Pons (tissue), 1 donor: ENCODE measurements at places on chromosomes 16 and 17.

DNA sequence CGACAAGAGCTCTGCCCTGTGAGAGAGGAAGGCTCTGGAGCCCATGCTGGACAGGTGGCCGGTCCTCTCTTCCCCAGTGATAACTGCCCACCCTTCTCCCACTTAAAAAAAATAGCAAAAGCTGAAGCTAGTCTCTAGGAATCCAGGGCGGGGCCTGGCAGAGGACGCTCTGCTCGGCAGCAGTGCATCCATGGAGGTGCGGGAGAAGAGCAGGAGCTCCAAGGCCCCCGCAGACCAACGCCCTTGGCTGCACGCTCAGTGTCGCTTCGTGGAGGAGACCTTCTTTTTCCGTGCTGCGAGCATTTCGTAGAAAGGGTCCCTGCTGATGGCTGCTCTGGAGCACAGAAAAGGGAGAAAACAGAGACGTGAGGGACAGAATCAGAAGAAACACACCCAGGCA, 98.6 kb upstream of the DNAH17 start:
- DNase-seq, result no peak

GRCh38 chr16:71498031-71498430, 8.9 kb upstream of the ZNF19 start:
- no peak for DNase-seq

GRCh38 chr16:16973707-16974591, 496.8 kb downstream of the XYLT1 start:
- DNase-seq, result no peak

- no peak for DNase-seq
These were observed 43.4 kb downstream of the TAOK1 start for GRCh38 chr17:29433541-29433940.

GRCh38 chr17:69358688-69359596, 32.0 kb upstream of the ABCA5 start:
- no peak for DNase-seq

- no peak for DNase-seq
These were observed 7.8 kb upstream of the CD79B start for GRCh38 chr17:63939884-63940283.

DNA sequence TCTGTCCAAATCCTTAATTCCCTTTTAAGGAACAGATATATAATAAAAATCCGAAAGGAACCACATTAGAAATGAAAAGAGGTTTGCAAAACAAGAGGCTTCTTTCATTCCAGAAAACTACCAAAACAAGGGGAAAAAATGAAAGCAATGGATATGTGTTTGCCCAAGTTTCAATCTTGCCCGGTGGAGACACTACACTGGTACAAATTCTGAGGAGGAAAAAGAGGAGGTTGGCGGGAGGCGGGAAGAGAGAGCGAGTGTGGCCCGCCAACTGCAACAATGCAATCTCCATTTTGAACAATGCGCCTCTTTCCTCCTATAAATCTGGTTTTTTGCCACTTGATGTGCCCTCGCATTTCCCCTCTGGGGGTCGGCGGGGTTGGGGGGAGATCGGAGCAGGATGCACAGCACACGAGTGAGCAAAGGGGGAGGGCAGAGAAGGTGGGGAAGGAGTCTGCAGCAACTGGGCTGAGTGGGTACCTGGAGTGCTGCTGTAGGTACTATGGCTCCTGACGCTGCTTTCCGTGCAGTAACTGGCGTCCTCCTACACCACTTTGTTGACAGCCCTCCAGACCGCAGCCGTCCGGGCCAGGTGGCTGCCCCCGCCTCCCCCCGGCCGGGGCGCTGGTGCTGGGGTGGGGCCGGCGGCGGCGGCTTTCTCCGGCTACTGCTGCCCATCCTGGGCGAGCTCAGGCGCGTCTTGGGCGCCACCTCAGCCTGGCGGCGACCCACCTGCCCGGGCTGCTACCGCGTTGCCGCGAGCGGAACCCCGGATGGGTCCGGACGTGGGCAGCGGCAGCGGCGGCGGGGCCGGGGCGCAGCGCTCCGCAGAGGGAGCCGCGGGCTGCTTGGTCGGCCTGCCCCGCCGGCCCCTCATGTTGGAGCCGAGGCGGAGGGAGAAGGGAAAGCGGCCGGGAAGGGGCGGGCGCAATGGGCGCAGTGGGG, 93.8 kb upstream of the PLEKHM1 start:
- peak; percentile 73 for DNase-seq

DNA sequence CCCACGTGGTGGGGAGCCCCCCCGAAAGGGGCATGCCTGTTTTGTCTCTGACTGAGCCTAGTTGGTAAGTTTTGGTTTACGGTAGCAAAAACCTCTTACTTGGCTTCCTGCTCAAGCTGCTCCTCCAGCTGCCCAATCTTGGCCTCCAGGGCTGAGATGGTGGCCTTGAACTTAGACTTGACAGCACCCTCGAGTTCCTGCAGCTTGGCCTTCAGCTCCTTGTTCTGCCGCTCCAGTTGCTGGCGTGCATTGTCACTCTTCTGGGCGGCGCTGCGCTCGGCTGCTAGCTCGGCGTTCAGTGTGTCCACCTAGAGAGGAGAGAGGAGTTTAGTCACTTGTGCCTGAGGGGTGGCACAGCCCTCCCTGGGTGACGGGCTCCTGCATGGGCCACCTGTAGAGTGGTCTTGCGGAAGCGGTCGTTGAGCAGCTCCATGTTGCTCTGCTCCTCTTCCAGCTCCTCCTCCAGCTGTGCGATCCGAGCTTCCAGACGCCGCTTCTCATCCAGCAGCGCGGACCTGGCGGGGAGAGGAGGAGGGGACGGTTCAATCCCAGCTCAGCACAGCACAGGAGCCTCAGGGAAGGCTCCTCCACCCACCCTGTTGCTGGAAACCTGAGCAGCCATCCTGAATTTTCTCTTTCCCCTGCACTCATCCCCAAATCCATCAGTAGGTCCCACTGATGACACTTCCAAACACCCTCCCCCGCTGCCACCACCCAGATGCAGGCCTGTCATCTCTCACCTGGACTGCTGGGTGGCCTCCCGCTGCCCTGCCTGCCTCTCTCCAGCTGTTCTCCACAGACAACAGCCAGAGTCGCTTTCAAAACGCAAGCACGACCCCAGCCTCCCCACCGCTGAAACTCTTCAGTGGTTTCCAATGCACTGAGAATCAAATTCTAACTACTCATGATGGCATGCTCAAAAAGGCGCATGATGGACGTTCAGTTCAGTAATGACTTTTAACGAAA, 44.6 kb downstream of the NDEL1 start:
- DNase-seq, result no peak

DNA sequence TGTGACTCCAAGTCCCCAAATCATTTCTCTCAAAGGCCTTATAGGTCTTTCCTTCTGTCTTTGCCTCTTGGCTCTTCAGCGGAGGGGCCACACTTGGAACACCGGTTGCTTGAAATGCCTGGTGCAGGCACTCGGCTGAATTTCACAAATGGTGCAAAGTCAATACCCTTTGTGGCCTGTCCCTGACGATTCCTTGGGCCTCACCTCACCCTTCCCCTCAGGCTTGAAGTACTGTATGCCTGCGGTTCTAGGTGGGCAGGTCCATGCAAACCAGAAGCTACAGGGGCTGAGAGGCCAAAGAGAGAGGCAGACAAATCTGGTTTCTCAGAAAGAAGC, 4.1 kb upstream of the B9D1 start:
- no peak for DNase-seq

- DNase-seq, result no peak
These were observed 372.3 kb upstream of the SALL1 start for GRCh38 chr16:51523400-51523799.

DNA sequence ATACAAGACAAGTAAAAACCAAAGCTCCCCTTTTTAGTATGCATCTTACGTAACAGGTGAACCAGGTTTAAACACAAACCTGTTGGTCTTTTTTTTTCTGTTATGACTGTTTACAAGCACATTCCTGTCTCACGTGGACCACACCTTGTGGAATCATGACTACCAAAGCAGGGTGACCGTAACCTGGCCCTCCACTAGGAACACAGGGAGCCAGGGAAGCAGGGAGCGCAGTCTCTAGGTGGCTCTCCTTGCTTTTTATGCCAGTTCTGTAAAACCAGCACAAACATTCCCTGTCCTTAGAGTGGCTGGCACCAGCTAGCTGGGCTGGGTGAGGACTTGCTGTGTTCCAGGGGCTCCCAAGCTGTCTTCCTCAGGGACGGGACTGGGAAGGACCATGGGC, 44.1 kb downstream of the DDX19A start:
- no peak for DNase-seq

DNA sequence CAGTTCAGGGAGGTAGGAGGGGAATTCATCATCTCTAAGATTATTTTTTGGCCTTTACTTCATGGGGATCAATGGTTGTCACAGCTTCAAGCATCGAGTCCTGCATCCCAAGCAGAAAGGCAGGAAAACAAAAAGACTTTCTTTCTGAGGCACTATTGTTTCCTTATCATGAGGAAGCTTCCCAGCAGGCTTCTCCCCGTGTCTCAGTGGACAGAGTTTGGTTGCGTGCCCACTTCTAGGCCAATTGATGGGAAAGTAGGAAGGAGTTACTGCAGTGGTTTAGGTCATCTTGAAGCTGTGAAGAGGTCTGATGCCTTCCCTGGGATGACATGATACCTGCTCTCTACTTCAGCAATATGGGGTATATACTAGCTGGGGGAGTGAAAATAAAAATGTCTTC, 175.3 kb upstream of the CDH13 start:
- peak; percentile 73 for DNase-seq

GRCh38 chr16:54148974-54149373, 137.6 kb downstream of the IRX3 start:
- DNase-seq, result no peak

DNA sequence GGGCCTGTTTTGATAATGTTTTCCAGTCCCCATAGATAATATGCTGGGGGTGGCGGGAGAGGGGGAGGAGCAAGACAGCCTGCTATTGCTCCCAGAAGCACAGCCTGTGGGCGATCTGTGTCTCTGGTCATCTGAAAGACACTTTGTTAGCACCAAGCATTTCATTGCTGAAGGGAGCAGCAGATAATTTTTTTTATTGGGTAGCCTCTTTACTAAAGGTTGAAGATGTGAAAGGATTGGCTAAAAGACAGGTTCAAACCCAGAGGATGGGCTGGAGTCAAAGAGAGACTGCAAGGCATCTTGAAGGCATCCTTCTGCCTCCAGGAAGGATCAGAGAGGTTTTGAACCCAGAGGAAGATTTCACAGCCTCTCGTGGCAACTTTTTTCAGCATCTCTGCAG, 60.6 kb downstream of the C17orf67 start:
- DNase-seq, result no peak

DNA sequence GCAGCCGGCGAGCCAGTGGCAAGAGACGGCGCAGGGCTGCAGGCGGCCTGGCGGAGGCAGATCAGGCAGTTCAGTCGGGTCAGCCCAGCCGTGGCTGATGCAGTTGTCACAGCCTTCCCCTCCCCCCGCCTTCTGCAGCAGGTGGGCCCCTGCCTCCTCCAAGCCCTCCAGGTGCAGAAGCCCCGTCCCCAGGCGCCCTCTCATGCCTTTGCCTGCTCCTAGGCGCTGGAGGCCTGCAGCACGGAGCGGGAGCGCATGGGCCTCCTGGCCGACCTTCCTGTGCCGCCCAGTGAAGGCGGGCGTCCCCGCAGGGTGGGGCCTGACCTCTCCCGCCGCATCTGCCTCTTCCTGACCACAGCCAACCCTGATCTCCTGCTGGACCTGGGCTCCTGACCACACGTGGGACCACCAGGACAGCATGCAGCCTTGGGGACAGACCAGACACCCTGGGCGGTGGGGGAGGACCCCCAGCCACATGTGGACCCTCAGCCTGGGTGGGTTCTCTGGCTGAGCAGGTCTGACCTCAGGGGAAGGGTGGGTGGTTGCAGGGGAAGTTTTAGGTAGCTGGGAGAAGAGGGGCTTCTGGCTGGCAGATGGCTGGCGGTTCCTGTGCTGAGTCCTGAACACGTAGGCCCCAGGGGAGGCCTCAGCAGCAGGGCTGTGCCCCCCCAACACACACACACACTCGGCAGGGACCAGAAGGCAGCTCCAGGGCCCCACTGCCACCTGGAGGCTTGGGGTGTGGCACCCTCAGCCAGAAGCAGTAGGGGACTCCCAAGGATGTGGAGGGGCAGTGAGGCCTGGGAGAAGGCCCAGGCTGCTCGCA, 3.1 kb upstream of the MRPS34 start:
- DNase-seq, result no peak

DNA sequence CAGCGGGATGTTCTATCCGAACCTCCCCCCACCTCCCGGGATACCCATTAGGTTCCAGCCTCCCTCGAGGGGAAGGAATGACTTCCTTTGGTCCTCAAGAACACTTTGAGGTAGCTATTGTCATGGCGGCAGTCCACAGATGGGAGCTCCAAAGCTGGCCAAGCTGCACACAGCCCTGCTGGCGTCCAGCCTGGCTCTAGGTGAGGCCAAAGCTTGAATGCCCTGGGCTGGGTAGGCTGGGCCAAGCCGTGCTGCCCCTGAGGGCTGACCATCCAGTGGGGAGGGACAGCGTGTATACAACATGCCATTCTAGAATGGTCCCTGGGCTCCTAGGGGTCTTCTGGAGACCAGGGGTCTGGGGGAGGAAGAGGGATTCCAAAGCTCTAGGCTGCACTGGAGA, 43.5 kb downstream of the PEMT start:
- no peak for DNase-seq

DNA sequence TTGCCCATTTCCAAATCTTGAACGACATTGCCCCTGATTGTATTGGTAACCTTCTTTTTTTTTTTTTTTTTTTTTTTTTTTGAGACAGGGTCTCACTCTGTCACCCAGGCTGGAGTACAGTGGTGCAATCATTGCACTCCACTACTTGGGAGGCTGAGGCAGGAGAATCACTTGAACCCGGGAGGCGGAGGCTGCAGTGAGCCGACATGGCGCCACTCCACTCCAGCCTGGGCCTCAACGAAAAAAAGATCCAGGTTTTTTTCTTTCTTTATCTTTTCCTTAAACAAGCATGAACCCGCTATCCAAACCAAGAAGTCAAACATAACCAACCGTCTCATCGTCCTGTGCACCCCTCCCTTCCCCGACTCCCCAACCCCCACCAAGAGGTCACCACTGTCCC, 47.6 kb upstream of the RPH3AL start:
- no peak for DNase-seq

DNA sequence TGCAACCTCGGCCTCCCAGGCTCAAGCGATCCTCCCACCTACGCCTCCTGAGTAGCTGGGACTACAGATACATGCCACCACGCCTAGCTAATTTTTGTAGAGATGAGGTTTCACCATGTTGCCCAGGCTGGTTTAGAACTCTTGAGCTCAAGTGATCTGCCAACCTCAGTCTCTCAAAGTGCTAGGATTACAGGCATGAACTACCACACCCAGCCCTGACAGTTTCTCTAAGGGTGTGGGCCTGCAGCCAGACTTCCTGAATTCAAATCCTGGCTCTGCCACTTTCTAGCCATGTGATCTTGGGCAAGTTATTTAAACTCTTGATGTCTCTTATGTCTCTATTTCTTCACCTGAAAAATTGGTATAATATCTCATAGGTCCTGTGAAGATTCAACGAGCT, 5.6 kb downstream of the CUEDC1 start:
- DNase-seq, result peak; percentile 51

DNA sequence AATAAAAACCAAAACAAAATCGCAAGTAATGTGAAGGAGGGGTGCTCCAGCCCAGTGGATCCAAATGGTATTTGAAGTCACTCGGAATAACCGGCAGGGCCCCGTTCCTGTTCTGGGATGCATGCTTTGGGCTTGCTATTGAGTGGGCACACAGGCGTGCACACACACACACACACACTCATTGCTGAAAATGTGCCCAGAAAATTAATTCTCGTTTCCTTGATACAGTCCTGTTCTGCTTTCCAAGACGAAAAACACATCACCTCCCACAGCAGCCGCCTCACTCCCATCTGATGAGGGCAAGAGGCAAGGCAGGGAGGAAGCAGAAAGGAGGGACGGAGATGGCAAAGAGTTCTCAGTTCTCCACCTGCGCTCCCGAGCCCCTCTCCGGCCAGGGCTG, 62.2 kb upstream of the SDK2 start:
- DNase-seq, result no peak
